GM18507 (cell line): ENCODE measurements at places on chromosomes 1 and 21.

DNA sequence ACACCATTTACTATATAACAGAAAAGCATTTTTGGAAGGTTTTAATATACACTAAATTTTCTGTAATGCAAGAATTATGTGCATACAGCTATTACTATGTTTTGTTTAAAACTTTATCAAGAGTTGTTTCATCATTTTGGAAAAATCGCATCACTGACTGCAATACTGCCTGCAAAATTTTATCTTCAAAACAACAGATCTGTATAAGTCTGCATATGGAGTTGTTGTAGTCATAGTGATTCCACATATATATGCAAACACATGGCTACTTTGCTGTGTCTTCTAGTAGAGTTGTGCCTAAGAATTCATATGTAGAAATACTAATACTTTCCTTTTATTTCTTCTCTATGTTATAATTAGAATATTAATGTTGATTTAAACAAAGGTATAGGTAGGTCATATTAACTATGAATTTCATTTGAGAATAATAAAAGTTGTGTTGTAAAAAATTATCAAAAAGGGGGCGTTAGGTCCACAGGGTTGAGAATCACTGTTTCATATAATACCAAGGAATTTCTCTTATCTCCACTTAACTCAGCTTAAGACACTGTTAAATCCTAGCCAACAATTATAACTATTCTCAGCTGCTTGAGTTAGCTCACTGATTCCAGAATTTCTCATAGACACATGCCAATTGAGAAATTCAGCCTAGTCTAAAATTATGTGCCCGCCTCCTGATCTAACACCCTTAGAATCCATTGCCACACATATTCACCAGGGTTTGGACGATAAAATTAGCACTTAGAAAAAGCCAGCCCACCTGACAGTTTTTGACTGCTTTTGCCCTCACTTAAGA, 22.9 kb upstream of the LAMC1 start:
- DNase-seq = no peak

DNA sequence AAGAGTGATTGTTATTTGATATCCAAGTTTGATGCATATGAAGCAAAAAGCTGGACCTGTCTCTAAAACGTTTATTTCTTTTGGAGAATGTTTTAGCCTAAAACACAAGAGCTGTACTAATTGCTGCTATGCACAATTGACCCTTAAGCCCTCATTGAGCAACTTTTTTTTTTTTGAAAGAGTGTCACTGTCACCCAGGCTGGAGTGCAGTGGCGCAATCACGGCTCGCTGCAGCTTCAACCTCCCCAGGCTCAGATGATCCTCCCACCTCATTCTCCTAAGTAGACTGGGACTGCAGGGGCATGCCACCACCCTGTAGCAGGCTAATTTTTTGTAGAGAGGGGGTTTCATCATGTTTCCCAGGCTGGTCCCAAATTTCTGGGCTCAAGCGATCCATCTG, 129.1 kb downstream of the PIK3R3 start:
- no peak for DNase-seq

- DNase-seq = no peak
Measured at GRCh38 chr21:40021558-40022351, 154.5 kb downstream of the PCP4 start.

- DNase-seq = no peak
Measured at GRCh38 chr1:44407430-44408211, 2.6 kb downstream of the RNF220 start.

DNA sequence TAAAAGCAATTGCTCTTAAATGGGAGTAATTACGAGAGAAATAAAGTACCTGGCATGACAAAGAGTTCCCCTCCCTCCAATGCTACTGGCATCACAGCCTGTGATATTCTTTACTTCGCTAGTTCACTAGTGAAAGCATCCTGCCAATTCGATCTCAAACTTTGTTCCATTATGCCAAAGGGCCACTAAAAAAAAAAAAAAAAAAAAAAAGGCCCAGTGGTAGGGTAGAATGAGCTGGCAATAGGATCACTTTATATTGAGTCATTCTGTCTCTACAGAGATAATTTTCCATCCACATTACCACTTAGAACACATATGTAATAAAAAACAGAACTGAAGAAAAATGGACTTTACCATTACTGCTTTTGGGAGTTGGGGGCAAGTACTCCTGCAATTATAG, 11.2 kb downstream of the PUM1 start:
- DNase-seq = no peak

- no peak for DNase-seq
Measured at GRCh38 chr1:177351361-177352108, 180.8 kb downstream of the BRINP2 start.

- no peak for DNase-seq
Measured at GRCh38 chr1:91583326-91583755, 82.7 kb downstream of the CDC7 start.

GRCh38 chr1:29322861-29323585, 86.7 kb downstream of the PTPRU start:
- no peak for DNase-seq

DNA sequence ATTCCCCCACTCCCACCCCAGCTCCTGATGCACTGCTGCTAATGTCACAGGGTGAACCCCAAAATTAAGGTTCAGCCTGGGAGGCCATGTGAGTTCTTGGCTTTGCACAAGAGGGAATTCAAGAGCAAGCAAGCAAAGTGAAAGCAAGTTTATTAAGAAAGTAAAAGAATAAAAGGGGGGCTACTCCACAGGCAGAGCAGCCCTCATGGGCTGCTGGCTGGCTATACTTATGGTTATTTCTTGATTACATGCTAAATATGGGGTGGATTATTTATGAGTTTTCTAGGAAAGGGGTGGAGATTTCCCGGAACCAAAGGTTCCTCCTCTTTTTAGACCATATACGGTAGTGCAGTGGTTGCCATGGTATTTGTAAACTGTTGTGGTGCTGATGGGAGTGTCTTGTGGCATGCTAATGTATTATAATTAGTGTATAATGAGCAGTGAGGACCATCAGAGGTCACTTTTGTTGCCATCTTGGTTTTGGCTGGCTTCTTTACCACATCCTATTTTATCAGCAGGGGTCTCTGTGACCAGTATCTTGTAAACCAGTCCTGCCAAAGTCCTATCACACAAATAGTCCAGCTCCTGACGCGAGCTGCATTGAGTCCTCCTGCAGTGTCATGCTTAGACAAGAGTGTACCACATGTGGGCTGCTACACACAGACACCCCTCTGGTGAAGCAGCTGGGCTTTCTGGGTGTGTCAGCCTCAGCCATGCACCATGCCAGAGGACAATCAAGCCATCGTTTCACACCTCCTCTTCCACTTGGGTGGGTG, 46.4 kb upstream of the CSF1 start:
- no peak for DNase-seq

- no peak for DNase-seq
Measured at GRCh38 chr1:32886004-32886827, at the start of gene HPCA. Gene HPCA (plus strand): TSS chr1:32886491. CDS start chr1:32888899, 2,408 bp downstream.

DNA sequence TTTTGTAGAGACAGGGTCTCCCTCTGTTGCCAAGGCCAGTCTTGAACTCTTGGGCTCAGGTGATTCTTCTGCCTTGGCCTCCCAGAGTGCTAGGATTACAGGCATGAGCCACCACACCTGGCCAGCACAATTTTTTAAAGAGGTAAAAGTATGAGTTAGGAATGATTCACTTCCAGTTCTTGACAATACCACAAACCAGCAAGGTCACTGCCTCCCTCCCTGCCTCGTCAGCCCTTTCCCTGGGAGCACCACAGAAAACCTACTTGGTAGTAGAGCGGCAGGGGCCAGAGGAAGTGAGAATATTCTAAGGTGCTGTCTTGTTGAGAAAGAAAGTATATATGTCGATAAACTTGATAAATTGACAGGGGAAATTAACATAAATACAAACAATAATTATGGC, 10.8 kb upstream of the CDA start:
- no peak for DNase-seq

DNA sequence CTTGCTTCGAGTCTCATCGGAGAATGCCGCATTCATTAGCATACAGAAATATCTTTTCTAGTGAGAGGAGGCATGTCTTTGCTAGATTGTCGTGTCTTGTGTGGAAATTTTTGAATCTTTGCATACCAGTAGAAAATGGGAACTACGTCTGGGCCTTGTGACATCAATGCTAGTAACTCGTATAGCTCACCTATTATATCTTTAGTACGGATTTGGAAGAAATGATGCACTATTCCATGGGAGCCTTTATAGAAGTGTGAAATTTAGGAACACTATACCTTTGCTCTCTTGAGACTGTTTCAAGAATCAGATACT, 835 bp downstream of the UHMK1 start:
- no peak for DNase-seq

- DNase-seq = no peak
Measured at GRCh38 chr21:31873275-31873695, 465 bp downstream of the HUNK start.

- DNase-seq = no peak
Measured at GRCh38 chr1:184162281-184162680, 110.8 kb downstream of the TSEN15 start.

GRCh38 chr1:53631622-53632310, 107.2 kb downstream of the GLIS1 start:
- DNase-seq = no peak

GRCh38 chr1:68116643-68117235, 66.3 kb upstream of the DIRAS3 start:
- DNase-seq = no peak

DNA sequence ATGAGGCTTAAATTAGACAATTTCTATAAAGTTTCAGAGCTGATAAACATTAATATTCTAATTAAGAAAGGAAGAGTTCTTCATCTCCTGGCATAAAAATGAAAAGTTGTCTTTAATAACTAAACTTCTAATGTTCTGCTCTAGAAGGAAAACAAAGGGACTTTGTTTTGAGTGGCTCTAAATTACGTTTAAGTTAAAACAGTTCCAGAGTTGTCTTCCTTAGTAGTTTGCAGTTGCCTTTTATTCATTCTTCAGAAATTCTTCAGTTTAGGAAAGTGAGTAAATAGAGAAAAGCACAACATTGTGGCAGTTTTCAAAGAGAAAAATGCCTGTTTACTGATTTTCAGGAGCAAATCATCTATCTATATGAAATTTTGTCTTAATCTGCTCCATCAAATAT, 86.9 kb downstream of the TTC3 start:
- no peak for DNase-seq

GRCh38 chr1:183817576-183818288, 12.8 kb downstream of the RGL1 start:
- no peak for DNase-seq

- DNase-seq = no peak
Measured at GRCh38 chr1:93549131-93549530, 101.2 kb downstream of the FNBP1L start.

GRCh38 chr1:231927431-231927830, 300.8 kb downstream of the DISC1 start:
- DNase-seq = no peak

- DNase-seq = no peak
Measured at GRCh38 chr1:48640836-48641492, 135.7 kb downstream of the BEND5 start.

DNA sequence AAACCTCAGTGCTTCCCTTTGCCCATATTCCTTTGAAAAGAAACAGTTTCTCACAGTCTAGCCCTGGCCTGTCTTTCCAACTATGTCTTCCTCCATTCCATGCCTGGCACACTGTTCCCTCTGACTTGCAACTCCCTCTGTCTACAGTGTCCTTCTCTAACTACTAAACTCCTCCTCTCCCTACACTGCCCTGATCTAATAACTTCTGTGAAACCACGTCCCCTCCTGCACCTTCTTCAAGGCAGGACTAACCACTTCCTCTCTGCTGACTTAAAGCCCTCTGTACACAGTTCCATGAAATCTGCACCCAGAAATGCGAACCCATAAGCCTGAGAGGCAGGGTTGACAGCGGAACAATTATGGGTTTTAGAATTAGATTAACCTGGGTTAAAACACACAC, 62.2 kb upstream of the ATP1B1 start:
- DNase-seq = peak; percentile 26

DNA sequence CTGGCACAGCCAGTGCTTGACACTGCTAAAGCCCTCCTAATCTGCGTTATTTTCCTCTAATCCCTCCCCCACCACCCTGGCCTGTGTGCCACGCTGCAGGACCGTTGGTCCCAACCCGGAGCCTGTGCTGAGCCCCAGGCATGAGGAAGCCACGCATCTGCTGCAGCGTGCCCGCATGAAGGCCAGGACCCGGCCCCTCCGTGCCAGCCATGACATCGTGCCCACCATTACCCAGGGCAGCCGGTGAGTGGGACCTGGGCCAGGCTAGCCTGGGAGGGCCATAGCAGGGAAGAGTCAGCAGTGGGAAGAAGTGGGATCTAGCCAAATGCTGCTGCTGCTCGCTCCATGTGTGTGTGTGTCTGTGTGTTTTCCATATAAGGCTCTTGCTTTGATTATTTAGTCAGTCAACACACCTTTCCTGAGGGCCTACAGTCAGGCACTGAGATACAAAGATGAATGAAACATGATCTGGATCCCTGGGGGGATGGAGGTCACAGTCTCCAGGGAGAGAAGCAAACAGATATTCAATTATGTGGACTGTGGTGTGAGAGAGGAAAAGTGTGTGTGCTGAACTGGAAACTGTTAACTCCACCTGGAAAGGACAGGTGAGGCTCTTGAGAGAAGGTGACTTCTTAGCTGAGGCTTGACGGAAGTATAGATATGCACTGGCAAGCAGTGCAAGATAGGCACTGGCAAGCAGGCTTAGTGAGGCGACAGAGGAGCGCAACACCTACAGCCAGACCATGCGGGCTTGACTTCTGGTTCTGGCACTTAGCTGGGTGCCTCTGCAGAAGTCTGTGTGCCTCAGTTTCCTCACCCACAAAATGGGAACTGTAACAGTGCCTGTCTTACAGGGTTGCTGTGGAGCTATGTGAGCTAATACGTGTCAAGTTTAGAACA, 15.9 kb downstream of the KIAA1614 start:
- no peak for DNase-seq

DNA sequence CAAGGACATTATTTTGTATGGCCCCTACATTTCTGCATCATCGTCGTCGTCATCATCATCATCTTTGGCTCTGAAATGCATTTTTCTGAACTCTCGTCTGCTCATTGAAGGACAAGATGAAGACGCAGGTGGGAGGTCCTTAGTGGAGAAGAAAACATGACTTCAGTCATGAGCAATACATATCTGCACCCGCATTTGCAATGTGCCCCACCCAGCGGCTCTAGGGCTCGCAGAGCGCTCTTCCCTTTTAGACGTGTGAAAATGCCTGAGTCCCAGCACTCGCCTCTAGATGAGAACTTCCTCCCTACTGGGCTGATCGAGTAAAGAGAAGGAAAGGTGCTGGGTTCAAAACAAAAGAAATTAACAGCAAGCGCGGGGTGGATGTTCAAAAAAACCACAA, 10.1 kb downstream of the C1orf174 start:
- DNase-seq = no peak
